ENCODE measurements at places on chromosomes 7 and 10.

GRCh38 chr7:75881436-75882095, 2.7 kb downstream of the RHBDD2 start:
- no peak for DNase-seq

DNA sequence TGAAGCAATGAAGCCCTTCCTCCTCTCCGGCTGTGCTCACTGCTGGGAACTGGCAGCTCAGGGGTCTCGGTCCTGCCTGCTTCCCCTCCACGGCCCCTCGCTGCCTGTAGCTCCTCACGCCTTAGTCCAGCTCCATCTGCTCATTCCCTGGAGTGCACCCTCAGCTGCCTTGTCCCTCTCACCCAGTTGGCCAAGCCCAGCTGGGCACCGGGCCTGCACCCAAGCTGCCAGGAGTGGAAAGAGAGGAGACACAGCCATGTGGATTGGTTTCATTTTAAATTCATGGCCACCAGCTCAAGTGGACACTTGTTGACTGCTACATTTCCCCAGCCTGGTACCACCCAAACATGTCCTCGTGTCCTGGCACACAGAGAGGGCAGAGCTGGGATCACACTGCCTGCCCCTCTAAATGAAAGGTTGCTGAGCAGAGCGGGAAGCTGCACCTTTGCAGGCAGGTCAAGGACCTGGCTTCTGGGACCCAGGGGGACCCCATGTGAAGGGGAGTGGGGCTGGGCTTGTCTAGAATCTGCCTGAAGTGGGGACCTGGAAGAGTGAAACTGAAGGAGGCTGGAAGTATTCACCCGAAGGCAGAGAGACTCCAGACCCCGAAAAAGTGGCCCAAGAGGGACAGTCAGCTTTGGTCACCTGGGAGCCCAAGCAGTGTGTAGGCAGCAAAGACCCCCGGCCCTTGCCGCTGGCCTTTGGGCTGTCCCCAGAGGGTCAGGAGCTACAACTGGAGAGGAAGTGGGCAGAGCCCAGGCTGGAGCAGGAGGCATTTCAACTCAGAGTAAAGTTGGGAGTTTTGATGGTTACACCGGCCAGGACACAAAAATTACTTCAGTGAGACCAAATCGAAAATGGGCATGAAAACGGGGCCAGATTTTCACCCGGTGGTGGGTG, 15.0 kb upstream of the BNIP3 start:
- no peak for DNase-seq

DNA sequence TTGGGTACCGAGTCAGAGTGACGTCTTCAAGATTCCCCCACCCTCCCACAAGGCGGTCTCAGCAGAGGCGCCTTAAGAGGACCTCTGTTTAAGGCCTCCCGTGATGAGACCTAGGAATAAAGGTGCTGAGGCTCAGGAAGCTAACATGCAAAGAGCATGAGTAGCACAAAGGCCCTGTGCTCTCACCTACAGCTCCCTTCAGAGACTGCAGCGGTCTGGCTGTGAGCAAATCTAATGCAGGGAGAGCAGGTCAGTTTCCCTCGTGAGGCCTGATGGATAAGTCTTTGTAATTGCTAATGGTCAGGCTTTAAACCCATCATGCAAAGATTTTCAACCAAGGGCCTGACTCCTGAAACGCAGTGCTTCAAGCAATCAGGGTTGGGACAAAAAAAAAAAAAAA, 909.3 kb upstream of the GHITM start:
- no peak for DNase-seq

DNA sequence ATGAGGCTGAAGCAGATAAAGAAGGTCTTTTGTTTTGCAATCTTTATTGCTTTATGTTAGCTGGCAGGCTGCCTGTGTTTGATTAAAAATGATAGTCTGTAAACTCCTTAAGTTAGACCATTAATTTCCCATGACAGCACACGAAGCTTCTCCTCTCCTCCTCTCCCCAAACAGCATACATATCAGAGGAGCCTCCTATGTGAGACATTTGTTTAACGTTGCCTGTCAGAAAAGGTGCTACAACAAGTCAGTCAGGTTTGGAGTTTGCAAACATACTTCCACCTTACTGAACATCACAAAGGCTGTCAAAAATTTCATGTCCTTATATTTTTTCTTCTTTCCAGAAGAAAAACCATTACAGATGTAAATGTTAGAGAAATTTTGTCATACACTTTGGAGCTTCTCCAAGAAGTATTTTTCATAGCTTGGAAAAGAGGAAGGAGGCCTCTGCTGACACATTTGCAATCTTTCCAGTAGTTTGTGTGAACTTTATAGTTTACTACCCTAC, 393.1 kb downstream of the EXOC4 start:
- peak; percentile 25 for DNase-seq

- DNase-seq, result no peak
Observed at GRCh38 chr7:114879554-114879953, 42.3 kb upstream of the MDFIC start.

- DNase-seq, result no peak
Observed at GRCh38 chr7:132576721-132577085, 433 bp upstream of the PLXNA4 start.

All from epithelial cell of esophagus (primary cell).